T-helper 17 cell (primary cell): ENCODE measurements at places on chromosomes 4 and X. TPM values are rescaled to one million over a fixed set of nuclear protein-coding genes. Genes with fewer than 3 reads are reported as not detected.

- DNase-seq = no peak
These were observed 252.4 kb upstream of the ANKRD50 start for GRCh38 chr4:124964852-124965496.

The POU4F2 gene
- not detected for total RNA-seq

The MAP7D2 gene
- 0.08 TPM for total RNA-seq

DNA sequence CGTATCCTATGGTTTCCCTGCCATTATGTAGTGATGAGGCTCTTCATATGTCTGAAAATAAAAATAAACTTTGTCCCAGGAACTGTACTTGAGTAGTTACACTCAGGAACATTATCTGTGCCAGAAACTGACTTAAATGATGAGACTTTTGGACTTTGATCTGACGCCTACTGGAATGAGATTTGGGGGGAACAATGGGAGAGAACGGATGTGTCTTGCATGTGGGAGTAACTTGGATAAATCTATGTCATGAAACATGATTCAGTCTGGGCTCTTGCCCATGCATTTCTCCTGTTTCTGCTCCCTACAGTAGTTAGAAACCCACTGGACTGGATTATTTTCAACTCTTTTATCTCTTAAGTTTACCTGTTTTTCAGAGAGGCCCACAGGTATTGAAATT lies 2351.4 kb downstream of the PCDH7 start:
- DNase-seq = no peak

DNA sequence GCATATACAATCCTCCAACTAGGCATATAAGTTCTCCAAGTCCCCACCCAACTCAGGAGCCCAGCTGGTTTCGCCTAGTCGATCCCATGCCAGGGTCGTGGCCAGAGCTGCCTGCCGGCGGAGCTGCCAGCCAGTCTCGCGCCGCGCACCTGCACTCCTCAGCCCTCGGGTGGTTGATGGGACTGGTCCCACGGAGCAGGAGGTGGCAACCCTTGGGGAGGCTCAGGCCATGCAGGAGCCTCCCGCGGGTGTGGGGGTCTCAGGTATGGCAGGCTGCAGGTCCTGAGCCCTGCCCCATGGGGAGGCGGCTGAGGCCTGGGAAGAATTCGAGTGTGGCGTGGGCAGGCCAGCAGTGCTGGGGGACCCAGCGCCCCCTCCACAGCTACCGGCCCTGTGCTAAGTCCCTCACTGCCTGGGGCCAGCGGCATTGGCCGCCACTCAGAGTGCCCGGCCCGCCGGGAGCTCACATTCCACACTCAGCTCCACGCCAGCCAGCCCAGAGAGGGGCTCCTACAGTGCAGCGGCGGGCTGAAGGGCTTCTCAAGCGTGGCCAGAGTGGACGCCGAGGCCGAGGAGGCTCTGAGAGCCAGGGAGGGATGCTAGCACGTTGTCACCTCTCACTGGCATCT lies 1086.4 kb upstream of the PCDH10 start:
- no peak for DNase-seq

DNA sequence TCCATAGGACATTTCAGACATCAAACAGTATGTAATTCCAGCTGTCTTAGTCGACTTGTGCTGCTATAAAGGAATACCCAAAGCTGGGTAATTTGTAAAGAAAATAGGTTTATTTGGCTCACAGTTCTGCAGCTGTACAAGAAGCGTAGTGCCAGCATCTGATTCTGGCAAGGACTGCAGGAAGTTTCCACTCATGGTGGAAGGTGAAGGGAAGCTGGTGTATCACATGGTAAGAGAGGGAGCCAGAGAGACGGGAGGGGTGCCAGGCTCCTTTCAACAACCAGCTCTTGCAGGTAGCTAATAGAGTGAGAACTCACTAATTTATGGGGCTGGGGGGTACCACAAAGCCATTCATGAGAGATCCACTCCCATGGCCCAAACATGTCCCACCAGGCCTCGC lies 253.0 kb upstream of the FGF13 start:
- no peak for DNase-seq

DNA sequence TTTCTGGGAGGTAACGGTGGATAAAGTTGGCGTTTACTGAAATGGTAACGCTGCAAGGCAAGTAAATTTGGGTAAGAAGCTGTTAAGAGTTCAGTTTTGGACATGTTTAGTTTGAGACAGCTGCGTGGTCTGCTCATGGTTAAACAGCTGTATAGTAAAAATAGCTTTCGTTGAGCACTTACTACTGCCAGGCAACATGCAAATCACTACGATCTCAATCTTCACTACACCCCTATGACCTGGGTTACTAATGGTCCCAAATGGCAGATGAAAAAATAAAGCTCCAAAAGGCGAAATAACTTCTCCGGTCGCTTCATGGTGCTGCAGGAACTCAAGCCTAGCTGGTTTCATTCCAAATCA lies 22.2 kb downstream of the FABP2 start:
- no peak for DNase-seq
